ENCODE measurements at places on chromosomes 3 and 15. TPM values are rescaled to one million over a fixed set of nuclear protein-coding genes. Genes with fewer than 3 reads are reported as not detected.

- no peaks in the 10 kb centered on the region for H3K4me1 ChIP-seq
- H3K36me3 ChIP-seq: no peaks in the 10 kb centered on the region
- no peaks in the 10 kb centered on the region for H3K27me3 ChIP-seq
- peak overlapping the region; percentile 86 for H3K27ac ChIP-seq
- no peak for DNase-seq
These were observed 12.8 kb upstream of the SHC4 start for GRCh38 chr15:48976444-48977088.

KCNH8 gene
- total RNA-seq: not detected

- peaks cover 12% of the 10 kb centered on the region for H3K4me1 ChIP-seq
- no peaks in the 10 kb centered on the region for H3K27me3 ChIP-seq
- H3K36me3 ChIP-seq: no peaks in the 10 kb centered on the region
- H3K27ac ChIP-seq: no peak overlapping the region
- H3K4me3 ChIP-seq: no peak overlapping the region
These were observed 48.6 kb downstream of the CMSS1 start for GRCh38 chr3:99866261-99866761.

DNA sequence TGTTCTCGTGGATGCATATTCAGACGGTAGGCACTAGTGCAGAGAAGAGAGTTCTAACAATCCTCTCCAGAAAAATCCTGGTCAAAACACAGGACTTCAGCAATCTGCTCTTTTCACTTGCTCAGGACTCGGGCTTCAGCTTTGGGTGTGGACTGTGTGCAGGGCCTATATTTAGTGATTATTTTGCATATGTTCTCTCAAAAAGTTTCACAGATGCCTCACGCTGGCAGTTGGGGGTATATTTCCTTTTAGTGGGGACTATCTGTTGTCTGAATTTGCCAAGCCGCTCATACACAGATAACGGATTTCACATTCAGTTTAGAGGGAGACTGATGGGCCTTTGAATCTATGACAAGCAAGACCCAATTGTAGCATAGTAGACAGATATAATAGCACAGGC, 54.4 kb upstream of the LRRN1 start:
- no peak overlapping the region for H3K4me3 ChIP-seq
- no peak overlapping the region for H3K27ac ChIP-seq
- no peak for DNase-seq
- H3K27me3 ChIP-seq: no peaks in the 10 kb centered on the region
- no peaks in the 10 kb centered on the region for H3K36me3 ChIP-seq

GRCh38 chr3:168134931-168135330, 39.2 kb upstream of the GOLIM4 start:
- no peaks in the 10 kb centered on the region for H3K36me3 ChIP-seq
- H3K4me1 ChIP-seq: no peaks in the 10 kb centered on the region
- H3K27me3 ChIP-seq: no peaks in the 10 kb centered on the region

DNA sequence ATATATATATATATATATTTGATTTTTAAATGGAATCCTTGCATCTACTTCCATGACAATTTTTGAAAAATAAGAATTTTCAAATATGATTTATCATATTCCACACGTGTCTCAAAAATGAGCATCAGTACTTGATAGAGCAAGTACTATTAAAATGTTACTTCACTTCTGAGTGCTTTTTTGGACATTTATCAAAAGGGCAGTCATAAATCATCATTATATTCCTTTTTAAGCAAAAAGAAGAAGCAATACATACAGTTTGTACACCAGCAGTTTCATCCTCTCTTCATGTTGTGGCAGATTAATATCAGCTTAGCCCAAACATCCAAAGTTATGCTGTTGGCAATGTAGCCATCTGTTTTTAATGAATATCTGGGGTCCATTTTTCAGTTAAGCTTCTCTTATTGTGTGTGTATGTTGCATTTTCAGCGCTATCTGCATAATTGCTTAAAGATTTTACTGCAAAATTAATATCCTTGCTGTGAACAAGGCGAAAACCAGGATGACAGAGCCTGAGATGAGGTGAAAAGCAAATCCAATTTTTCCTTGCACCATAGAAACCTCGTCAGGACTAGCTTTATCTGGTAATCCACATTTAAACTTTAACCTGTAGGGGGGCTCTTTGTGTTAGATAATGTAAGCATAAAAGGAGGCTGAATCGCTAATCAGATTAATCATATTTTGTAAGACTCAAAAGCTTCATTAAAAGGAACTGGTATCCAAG, 604.9 kb upstream of the AGTR1 start:
- H3K27ac ChIP-seq: no peak overlapping the region
- no peak overlapping the region for H3K4me3 ChIP-seq
- no peaks in the 10 kb centered on the region for H3K36me3 ChIP-seq
- H3K27me3 ChIP-seq: no peaks in the 10 kb centered on the region

GRCh38 chr3:56053727-56054126, 414.5 kb downstream of the ERC2 start:
- DNase-seq: no peak
- no peaks in the 10 kb centered on the region for H3K4me1 ChIP-seq
- H3K36me3 ChIP-seq: no peaks in the 10 kb centered on the region
- no peak overlapping the region for H3K27ac ChIP-seq

DNA sequence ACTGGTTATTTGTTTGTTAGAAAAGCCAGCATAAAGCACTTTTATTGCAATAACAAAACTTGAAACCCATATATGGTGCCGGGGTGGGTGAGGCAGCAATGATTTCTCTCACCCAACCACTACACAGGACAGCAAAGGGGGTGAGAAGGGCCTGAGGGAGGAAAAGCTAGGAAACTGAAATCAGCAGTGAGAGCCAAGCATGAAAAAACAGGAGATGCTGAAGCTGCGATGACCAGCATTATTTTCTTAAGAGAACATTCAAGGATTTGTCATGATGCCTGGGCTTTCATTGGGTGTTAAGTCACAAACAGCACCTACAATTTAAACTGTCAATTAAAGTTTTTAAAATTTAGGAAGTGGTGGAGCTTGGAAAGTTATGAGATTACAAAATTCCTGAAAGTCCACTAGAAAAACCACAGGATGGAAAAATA, 11.9 kb upstream of the TM4SF4 start:
- H3K4me1 ChIP-seq: no peaks in the 10 kb centered on the region
- no peaks in the 10 kb centered on the region for H3K27me3 ChIP-seq
- H3K4me3 ChIP-seq: no peak overlapping the region
- H3K36me3 ChIP-seq: no peaks in the 10 kb centered on the region

GRCh38 chr3:125025642-125026041, 30.2 kb downstream of the HEG1 start:
- no peaks in the 10 kb centered on the region for H3K27me3 ChIP-seq
- DNase-seq: no peak
- H3K4me3 ChIP-seq: no peak overlapping the region
- H3K36me3 ChIP-seq: peaks cover 61% of the 10 kb centered on the region
- H3K27ac ChIP-seq: peak overlapping the region; percentile 45
- H3K4me1 ChIP-seq: peaks cover 45% of the 10 kb centered on the region

DNA sequence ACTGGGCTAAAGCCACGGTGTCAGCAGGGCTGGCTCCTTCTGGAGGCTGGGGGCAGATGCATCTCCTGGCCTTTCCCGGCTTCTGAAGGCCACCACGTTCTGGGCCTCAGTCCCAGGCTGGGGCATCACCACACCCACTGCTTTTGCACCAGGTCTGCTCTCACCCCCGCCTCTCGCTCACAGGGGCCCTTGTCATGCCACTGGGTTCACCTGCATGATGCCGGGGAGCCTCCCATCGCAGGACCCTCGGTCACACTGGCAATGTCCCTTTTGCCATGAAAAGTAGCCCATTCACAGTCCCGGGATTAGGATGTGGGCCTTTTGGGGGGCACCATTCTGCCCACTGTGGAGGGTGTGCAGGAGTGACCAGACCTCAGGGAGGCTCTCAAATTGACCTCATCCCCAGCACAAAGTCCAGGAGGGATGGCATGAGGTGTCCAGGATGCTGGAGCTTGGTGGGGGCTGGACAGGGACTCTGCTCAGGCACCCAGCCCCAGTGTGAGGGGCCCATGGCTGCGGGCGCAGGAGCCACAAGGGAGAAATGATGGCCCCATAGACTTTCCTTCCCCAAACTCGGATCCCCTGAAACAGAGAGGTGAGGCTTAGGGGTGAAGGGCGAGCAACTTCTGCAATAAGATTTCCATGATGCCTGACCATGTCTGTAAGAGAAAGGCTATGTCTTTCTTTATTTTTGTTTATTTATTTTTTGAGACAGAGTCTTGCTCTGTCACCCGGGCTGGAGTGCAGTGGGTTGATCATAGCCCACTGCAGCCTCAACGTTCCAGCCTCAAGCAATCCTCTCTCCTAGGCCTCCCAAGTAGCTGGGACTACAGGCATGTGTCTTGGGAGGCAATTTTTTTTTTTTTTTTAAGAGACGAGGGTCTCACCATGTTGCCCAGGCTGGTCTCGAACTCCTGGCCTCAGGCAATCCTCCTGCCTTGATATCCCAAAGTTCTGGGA, 189.1 kb downstream of the GOLGA6L6 start:
- no peak overlapping the region for H3K27ac ChIP-seq
- no peaks in the 10 kb centered on the region for H3K36me3 ChIP-seq
- DNase-seq: no peak
- H3K27me3 ChIP-seq: peaks cover 3% of the 10 kb centered on the region

GRCh38 chr3:155958676-155959075, 88.2 kb downstream of the GMPS start:
- no peaks in the 10 kb centered on the region for H3K36me3 ChIP-seq
- H3K4me1 ChIP-seq: no peaks in the 10 kb centered on the region
- H3K27ac ChIP-seq: no peak overlapping the region
- DNase-seq: no peak
- no peak overlapping the region for H3K4me3 ChIP-seq

GRCh38 chr3:100333970-100334487, 528 bp upstream of the NIT2 start:
- no peak for DNase-seq
- peaks cover 2% of the 10 kb centered on the region for H3K36me3 ChIP-seq
- H3K27me3 ChIP-seq: no peaks in the 10 kb centered on the region
- peak overlapping the region; percentile 80 for H3K4me3 ChIP-seq
- H3K4me1 ChIP-seq: peaks cover 9% of the 10 kb centered on the region

DNA sequence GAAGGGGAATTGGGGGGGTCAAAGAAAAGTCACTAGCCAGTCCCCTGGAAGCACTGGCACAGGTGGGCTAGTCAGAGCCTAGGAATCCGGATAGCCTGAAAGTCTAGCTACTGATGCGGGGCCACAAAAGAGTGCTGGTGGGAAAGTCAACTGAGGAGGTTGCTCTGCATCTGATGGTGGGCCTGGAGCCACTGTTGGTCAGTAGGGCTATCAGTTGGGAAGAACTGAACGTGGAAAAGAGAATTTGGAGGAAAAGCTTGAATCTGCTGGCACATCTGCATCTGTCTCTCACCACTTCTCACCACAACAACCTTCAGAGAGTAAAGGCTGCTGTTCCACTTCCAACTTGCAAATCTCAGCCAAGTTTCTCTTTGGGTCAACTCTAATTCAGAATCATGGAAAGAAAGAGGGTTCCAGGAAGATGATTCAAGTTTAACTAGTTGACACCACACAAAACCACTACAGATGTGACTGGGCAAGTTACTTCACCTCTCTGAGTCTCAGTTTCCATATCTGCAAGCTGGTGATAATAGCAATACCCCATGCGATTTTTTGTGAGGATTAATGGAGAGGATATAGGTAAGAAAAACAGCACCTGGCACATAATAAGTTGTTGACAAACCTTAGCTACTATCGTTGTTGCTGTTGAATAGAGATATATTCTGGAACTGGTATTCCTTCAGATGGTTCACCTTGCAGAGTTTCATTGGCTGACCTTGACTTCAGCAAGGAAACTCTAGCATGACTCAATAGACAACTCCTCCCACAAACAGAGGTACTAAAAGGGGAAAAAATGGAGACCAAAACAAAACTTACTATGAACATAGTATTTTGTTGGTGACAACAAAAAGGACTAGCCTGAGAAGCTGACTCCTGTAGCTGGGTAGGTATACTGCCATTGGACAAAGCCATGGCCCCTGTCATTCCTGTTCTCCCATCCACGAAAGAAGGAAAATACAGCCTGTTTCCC, 280.2 kb upstream of the STT3B start:
- H3K27me3 ChIP-seq: no peaks in the 10 kb centered on the region
- no peaks in the 10 kb centered on the region for H3K36me3 ChIP-seq
- no peak overlapping the region for H3K4me3 ChIP-seq
- no peak overlapping the region for H3K27ac ChIP-seq
- no peaks in the 10 kb centered on the region for H3K4me1 ChIP-seq
- no peak for DNase-seq

DNA sequence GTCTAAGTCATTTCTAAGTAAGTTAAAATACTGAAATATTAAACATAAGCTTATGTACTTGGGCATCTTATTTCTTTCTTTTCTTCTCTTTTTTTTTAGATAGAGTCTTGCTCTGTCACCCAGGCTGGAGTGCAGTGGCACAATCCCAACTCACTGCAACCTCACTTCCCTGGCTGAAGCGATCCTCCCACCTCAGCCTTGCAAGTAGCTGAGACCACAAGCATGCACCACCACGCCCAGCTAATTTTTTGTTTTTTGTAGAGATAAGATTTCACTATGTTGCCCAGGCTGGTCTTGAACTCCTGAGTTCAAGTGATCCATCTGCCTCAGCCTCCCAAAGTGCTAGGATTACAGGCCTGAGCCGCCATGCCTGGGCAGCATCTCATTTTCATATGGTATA, 16.0 kb upstream of the ZNF710 start:
- no peaks in the 10 kb centered on the region for H3K4me1 ChIP-seq
- no peaks in the 10 kb centered on the region for H3K36me3 ChIP-seq
- H3K27me3 ChIP-seq: no peaks in the 10 kb centered on the region
- no peak overlapping the region for H3K4me3 ChIP-seq

GRCh38 chr3:109125902-109126301, 8.0 kb upstream of the MORC1 start:
- no peak for DNase-seq
- no peaks in the 10 kb centered on the region for H3K36me3 ChIP-seq
- H3K4me3 ChIP-seq: no peak overlapping the region
- H3K27me3 ChIP-seq: no peaks in the 10 kb centered on the region

GRCh38 chr3:176663837-176664831, 533.1 kb downstream of the TBL1XR1 start:
- DNase-seq: no peak
- H3K4me1 ChIP-seq: no peaks in the 10 kb centered on the region
- no peak overlapping the region for H3K27ac ChIP-seq
- no peak overlapping the region for H3K4me3 ChIP-seq
- H3K36me3 ChIP-seq: no peaks in the 10 kb centered on the region

GRCh38 chr3:128313935-128314334, 152.8 kb downstream of the DNAJB8 start:
- H3K4me3 ChIP-seq: no peak overlapping the region
- H3K4me1 ChIP-seq: peaks cover 40% of the 10 kb centered on the region
- H3K27me3 ChIP-seq: no peaks in the 10 kb centered on the region
- DNase-seq: no peak

GRCh38 chr3:150015901-150016300, 45.2 kb upstream of the PFN2 start:
- no peak overlapping the region for H3K27ac ChIP-seq
- no peaks in the 10 kb centered on the region for H3K27me3 ChIP-seq
- no peak overlapping the region for H3K4me3 ChIP-seq
- H3K36me3 ChIP-seq: no peaks in the 10 kb centered on the region
- H3K4me1 ChIP-seq: no peaks in the 10 kb centered on the region

PAQR9 gene
- 12.3 TPM for total RNA-seq

GRCh38 chr3:140950863-140951262, 9.2 kb downstream of the SLC25A36 start:
- H3K36me3 ChIP-seq: no peaks in the 10 kb centered on the region
- no peaks in the 10 kb centered on the region for H3K27me3 ChIP-seq
- peaks cover 73% of the 10 kb centered on the region for H3K4me1 ChIP-seq
- no peak for DNase-seq

GOLGA6L26 gene
- not detected for total RNA-seq

- H3K27me3 ChIP-seq: no peaks in the 10 kb centered on the region
- no peaks in the 10 kb centered on the region for H3K4me1 ChIP-seq
- no peaks in the 10 kb centered on the region for H3K36me3 ChIP-seq
- no peak for DNase-seq
- H3K4me3 ChIP-seq: no peak overlapping the region
These were observed 29.7 kb upstream of the NSMCE3 start for GRCh38 chr15:29299331-29299730.

GRCh38 chr3:56772952-56773938, 28.5 kb downstream of the ARHGEF3 start:
- peaks cover 35% of the 10 kb centered on the region for H3K4me1 ChIP-seq
- no peaks in the 10 kb centered on the region for H3K27me3 ChIP-seq
- no peak overlapping the region for H3K4me3 ChIP-seq
- H3K36me3 ChIP-seq: peaks cover 29% of the 10 kb centered on the region
- H3K27ac ChIP-seq: peak overlapping the region; percentile 6

All from heart left ventricle (tissue), 16 donors.